Ureter (tissue), 1 donor: ENCODE measurements at places on chromosomes 4 and X. TPM values are rescaled to one million over a fixed set of nuclear protein-coding genes. Genes with fewer than 3 reads are reported as not detected.

The FAT4 gene
- 9.8 TPM for total RNA-seq

The SYN1 gene
- 1.4 TPM for total RNA-seq

The SLC6A14 gene
- total RNA-seq = 0.57 TPM

The TMEM35A gene
- 11.5 TPM for total RNA-seq

The GPRIN3 gene
- 3.5 TPM for total RNA-seq

The MSN gene
- total RNA-seq = 134 TPM

The UGT2A3 gene
- 0.31 TPM for total RNA-seq

The SRPX gene
- 46.1 TPM for total RNA-seq

The SYNPO2 gene
- 381 TPM for total RNA-seq

The PAGE2B gene
- not detected for total RNA-seq

The CPE gene
- total RNA-seq = 70.4 TPM

The PABPC1L2A gene
- total RNA-seq = not detected

The AGTR2 gene
- not detected for total RNA-seq

The SLC10A3 gene
- 23.4 TPM for total RNA-seq

The AR gene
- 26.2 TPM for total RNA-seq

DNA sequence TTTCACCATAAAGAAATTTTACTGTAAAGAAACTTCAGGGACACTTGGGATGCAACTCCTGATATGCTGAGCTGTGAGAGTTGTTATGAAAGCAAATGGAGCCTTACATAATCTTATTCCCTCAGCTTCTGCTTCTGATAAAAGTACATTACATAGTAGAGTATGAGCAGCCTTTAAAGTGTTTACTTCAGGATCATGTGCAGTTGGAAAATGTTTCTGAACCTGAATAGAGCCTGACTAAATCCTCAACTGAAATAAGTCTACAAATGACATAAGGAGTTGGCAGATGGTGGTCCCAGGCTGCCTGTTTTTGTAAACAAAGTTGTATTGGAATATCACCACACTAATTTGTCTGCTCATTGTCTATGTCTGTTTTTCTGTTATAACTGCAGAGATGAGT lies 19.3 kb downstream of the RASSF6 start:
- DNase-seq = no peak

DNA sequence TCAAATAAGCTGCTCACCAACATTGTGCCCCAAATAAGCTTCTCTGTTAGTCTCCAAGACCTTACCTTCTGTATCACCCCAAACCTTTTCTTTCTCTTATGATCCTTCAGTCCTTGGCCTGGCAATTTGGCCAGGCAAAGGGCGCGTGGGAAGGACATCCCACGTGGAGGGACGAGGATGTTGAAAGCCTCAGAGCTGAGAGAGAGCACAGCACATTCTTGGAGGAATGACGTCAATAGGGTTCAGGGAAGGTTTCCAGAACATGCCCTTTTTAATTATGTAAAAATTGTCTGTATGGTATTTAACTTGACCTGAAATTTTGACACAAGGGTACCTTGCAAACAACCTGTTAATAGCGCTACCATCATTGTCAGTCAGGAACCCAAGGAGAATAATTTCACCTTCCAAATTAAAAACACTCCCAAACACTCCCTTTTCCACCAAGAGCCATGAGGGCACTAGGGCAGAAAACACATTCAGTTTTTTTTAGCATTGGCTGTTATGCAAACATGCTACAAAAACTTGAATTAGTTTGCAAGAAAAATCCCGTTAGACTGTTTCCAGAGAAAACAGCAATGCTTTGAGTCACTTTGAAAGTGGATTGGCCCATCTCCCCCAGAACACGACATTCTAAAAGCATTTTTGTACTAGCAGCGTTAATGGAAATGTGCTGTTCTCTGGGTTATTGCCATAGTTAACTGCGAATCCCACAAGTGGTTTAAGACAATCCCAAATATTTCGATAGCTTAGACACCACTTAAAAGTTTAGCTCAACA lies 183.2 kb upstream of the PUDP start:
- no peak for DNase-seq

GRCh38 chr4:23685471-23685870 lies 204.4 kb downstream of the PPARGC1A start:
- DNase-seq = no peak

GRCh38 chr4:76235407-76235806 lies 16.1 kb upstream of the FAM47E start:
- no peak for DNase-seq

DNA sequence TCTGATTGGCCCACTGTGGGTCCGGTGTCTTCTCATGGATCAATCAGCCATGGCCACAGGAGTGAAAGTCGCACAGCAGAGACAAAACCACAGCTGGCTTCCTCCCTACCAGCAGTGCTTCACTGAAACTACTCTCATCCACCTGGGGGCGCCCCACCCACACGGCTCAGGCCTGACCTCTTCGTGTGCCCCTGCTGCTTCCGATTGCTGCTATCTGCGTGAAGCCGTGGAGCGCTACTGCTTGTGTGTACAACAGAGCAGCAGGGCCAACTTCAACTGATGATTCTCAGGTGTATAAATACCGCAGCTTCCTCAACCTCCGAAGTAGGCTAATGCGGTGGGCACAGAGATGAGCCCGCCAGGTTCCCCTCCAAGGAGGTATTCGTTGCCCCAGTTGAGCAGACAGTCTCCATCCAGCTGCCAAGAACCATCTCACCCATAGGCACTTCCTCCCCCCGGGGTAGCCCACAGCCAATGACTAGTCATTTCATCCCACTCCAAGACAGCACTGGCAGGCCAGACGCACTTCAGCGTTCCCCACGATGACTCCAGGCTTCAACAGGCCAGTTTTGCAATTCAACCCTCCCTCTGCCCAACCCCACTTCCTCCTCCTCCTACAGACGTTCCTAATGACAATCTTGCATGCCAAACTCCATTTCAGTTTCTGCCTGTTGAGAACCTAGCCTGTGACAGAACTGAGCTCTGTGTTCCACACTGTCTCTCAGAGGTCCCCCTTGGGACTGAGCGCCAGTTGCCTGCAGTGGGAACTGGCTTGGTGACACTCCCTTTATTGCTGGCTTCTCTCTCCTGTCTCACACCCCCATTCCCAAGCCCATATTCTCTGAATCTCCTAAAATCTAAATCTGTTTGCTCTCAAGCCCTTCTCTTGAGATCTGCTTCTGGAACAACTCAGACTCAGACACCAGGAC lies 41.3 kb upstream of the ATP6AP2 start:
- DNase-seq = peak; percentile 56

- DNase-seq = no peak
Measured at GRCh38 chr4:86011117-86011516, 348.7 kb downstream of the MAPK10 start.

DNA sequence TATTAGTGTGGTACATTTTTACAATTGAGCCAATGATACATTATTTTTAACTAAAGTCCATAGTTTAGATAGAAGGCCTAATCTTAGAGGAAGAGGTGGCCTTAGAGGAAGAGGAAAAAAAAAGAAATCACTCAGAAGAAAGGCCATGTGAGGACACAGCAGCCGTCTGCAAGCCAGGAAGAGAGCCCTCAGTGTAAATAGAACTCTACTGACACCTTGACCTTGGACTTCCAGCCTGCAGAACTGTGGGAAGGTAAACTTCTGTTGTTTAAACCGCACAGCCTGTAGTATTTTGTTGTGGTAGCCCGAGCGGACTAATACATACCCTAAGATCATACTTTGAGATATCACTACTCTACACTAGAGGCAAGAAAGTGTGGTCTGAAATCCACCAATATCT lies 5.1 kb upstream of the KCNIP4 start:
- no peak for DNase-seq

DNA sequence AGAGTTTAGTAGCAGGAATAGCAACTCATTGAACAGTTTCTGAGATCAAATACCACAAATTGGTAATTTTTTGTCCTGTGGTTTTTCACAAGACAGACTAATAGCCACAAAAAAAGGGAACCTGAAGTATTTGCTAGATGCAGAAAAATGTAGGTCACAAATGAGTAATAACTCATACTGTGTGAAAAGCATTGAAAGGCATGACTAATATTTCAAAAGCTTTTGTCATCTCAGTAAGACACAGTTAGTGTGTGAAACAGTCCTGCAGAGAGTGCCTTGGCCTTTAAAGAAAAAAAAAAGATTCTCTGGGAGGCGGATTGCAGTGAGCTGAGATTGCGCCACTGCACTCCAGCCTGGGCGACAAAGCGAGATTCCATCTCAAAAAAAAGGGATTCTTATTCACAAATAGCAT lies 31.4 kb upstream of the SLC25A31 start:
- DNase-seq = no peak

DNA sequence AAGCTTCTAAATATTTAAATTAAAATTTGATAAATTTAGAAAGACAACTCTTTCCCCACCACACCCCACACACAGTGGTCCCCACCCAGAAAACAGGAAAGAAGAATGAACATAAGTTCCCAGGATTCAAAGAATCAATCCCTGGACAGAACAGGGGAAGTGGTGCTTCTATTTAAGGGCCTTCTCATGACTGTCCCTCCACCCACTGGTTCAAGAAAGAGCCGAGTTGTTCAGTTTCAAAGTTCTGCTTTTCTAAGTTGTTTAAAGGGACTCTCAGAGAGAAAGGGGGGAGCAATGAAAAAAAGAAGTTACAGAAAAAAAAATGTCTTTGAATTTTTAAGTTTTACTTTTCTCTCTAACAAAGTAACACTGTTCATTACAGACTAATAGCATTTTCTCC lies 195.8 kb downstream of the PDGFC start:
- no peak for DNase-seq

DNA sequence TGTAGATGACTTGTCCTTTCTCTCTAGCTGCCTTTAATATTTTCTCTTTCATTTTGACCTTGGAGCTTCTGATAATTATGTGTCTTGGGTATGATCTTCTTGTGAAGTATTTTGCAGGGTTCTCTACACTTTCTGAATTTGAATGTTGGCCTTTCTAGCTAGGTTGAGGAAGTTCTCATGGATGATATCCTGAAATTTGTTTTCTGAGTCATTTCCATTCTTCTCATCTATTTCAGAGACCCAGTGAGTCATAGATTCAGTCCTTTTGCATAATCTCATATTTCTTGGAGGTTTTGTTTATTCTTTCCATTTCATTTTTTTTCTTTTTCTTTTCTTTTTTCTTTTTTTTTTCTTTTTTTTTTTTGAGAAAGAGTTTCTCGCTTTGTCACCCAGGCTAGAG lies 585.7 kb upstream of the PABPC4L start:
- no peak for DNase-seq

DNA sequence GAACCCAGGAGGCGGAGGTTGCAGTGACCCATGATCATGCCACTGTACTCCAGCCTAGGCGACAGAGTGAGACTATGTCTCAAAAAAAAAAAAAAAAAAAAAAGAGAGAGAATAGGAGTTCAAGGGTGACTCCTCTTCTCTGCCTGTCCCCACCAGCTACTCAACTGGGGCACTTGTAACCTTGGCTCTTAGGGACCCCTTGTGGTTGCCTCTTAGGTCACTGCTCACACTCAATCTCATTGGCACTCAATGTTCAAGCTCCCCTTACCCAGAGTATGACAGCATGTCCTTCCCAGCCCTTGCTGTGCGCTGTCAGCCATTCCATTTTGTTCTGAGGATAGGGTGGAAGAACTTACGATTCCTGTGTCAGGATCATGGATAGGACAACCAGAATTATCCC lies 82.4 kb upstream of the BEND4 start:
- DNase-seq = no peak

DNA sequence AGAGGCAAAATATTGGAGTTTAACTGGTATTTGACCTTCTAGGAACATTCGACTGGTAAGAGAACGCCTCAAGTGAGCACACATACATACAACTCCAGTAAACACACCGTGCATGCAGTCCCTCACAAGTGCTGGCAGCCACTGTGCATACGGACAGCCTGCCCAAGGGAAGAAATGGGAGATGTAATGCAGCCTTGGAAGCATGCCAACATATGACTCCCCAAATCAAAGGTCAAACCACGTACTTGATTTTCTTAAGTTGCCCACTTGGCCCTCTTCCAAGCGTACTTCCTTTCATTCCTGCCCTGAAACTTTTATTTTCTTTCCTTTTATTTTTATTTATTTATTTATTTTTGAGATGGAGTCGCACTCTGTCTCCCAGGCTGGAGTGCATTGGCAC lies 206.6 kb downstream of the SPRY1 start:
- no peak for DNase-seq

GRCh38 chr4:1354136-1354982 lies 7.4 kb downstream of the UVSSA start:
- DNase-seq = no peak

- no peak for DNase-seq
Measured at GRCh38 chrX:149629730-149630387, 1.7 kb downstream of the TMEM185A start.

- DNase-seq = no peak
Measured at GRCh38 chr4:37664696-37665095, 21.5 kb downstream of the RELL1 start.

DNA sequence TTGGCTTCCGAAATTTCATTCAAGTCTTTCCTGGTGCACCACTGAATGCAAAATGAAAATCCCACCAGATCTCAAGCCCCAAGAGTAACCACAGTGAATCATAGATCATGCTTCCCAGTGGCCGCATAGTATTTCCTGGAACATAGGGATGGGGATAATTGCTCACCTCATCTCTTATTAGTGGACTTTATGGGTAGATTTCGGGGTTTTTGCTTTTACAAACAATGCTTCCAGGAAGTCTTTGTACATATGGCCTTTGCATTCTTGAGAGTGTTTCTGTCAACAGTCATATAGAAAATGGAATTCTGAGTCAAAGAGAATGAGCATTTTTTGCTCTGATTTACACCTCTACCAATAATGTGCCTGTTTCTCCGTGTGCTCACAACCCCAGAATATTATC lies 53.4 kb downstream of the PPEF2 start:
- no peak for DNase-seq

DNA sequence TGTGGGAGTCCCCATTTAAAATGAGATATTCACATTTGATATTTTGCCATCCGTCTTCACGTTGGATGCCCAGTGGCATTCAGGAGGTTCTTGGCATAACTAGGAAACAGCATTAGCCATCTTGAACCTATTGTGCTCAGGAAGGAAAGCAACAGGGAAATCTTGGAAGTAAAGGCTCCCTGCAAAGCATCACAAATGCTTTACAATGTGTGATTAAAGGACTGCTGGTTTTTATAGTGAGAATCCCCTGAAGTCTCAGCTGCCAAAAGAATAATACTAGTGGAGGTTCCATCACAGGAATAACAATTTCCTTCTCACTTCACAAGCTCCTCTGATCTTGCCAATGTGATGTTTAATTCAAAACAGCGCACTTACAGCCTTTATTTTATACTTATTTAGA lies 49.7 kb upstream of the NPNT start:
- no peak for DNase-seq

- no peak for DNase-seq
Measured at GRCh38 chrX:9997524-9997923, 30.4 kb downstream of the CLDN34 start.

GRCh38 chr4:113276464-113277170 lies 227.2 kb downstream of the ANK2 start:
- DNase-seq = no peak

DNA sequence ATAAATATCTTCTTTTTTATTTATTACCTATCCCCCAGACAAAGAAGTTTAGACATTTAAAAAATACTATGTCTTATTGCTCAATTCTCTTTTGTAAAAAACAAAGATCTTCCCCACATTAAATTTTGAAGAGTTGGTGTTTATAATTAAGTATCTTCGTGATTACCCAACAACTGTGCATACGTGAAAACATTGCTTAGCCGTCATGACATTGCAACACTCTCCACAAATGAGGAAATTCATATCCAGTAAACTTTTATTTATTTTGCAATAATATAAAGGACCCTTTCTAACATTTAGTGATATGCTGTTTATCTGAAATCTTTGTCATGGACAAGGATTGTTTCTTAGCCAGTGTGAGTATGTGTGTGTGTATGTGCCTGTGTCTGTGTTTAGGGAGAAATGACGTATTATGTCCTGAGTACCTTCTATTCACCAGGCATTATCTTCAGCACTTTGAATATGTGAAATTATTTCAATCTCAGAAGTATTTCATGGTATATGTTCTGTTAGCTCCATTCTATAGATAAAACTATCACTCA lies 26.1 kb upstream of the EREG start:
- no peak for DNase-seq
